Stimulated activated CD4-positive, alpha-beta T cell treated with anti-CD3 and anti-CD28 coated beads, Interleukin-15, amount 100 ng/mL, for 48 hours (primary cell): ENCODE measurements at places on chromosomes 2 and 18.

- DNase-seq = no peak
Observed at GRCh38 chr18:79489051-79489898, 93.5 kb downstream of the NFATC1 start.

GRCh38 chr2:76599732-76600368 lies 889.1 kb upstream of the GCFC2 start:
- no peak for DNase-seq

- no peak for DNase-seq
Observed at GRCh38 chr2:15313657-15314056, 247.5 kb downstream of the NBAS start.

DNA sequence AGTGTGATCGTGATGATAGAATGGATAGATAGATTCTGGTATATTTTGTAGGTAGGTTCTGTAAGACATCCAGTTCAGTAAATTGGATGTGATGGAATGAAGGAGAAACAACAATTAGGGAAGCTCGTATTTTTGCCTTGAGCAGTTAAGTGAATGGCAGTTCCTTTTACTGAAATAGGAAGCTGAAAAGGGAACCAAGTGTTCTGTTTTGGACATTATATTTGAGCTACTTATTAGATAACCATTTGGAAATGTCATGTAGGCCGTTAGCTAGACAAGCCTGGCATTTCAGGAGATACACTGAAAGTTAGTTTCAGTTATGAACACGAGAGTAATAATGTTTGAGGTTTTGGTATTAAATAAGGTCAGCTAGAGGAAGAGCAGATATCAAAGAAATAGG lies 41.5 kb downstream of the MARCHF7 start:
- DNase-seq = no peak

DNA sequence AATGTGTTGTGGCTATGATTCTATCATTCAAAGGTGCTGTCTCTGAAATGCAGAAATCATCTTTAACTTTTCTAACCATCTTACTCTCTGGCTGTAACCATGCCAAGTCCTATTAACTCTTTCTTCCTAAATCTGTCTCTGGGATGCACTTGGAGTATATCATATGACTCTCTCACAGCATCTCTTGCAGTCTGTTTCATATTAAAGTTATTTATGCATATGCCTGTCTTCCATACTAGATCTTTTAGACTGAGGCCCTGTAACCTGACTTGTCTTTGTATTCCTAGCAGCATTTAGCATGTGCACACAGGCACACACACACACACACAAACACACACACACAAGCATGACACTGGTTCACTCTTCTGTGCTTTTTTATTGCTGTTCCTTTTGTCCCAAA lies 320.6 kb downstream of the ETAA1 start:
- DNase-seq = no peak
